Right ventricle myocardium superior (tissue), 1 donor: ENCODE measurements at places on chromosomes 13 and 19.

GRCh38 chr13:52842441-52842840 lies 6.0 kb downstream of the PCDH8 start:
- no peak for DNase-seq

GRCh38 chr13:59112221-59112718 lies 1051.5 kb downstream of the DIAPH3 start:
- no peak for DNase-seq

- no peak for DNase-seq
Observed at GRCh38 chr19:40805258-40805868, 6.4 kb downstream of the EGLN2 start.

- no peak for DNase-seq
Observed at GRCh38 chr13:110592665-110593064, 22.7 kb upstream of the NAXD start.

GRCh38 chr19:41422456-41422855 lies 4.7 kb downstream of the B3GNT8 start:
- no peak for DNase-seq

GRCh38 chr19:35491836-35492360 lies 1.6 kb upstream of the KRTDAP start:
- DNase-seq: no peak

DNA sequence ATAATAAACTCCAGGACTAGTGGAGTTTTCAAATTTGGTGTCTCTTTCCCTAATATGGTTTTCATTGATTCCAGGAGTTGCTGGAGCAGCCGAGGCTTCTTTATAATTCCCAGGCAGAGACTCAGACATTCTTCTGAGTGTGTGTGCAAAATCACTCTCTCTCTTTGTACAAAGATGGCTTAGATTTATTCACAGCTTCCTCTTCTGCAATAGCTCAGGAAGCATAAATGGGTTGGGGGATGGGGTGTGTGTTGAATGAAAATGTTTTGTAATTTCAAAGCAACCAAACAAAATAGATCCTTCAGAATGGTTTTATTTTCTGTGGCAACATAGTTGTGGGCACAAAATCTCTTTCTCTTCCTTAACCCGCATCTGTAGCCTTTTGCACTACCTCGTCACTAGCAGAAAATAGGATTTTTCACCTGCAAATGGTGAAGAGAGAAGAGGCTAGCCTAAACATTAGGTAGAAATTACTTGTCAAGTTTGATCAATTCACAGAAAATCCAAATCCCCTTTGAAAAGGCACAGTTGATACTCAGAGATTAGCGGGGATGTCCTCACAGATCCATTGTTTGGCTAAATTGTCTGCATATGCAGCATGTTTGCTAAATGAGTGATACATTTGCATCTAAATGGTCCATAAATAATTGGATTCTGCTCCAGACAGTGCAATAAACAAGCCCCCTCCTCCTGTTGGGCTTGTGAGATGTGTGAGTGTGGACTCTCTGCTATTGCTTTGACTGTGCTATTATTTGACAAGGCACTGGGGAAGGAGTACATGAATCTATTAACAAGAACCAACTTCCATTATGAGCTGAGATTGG lies 66.7 kb downstream of the CBY2 start:
- DNase-seq: no peak

- DNase-seq: no peak
Observed at GRCh38 chr19:12628040-12629022, 17.6 kb downstream of the ZNF791 start.

- no peak for DNase-seq
Observed at GRCh38 chr13:74443631-74444030, 309.4 kb upstream of the KLF12 start.

- DNase-seq: no peak
Observed at GRCh38 chr13:32267836-32268439, 47.2 kb downstream of the ZAR1L start.

DNA sequence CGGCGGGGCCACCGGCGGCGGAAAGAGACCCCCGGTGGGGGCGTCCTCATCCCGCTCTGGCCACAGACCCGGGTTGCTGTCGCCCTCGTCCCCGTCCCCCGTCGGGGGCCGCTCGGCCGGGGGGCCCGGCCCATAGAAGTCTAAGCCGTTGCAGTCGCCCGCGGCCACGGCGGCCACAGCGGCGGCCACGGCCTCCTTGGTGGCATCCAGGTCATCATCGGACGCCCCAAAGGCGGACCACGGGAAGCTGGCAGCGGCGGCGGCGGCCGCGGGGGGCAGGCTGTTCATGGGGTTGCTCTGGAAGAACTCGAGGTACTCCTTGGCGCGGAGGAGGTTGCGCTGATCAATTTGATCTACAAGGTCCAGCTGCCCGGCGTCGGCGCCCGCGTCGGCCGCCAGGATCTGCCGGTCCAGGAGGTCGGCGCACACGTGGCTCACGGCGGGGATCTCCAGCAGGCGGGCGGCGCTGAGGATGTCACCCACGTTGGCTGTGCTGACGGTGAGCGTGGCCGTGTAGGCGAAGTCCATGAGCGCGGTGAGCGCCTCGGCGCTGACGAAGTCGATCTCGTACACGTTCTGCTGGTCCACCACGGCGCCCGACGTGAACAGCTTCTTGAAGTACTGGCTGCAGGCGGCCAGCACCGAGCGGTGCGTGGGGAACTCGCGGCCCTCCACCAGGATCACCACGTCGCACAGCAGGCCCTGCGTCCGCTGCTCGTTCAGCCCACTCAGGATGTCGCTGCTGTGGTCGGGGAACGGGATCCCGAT lies 12.1 kb downstream of the ZBTB7A start:
- no peak for DNase-seq

GRCh38 chr19:1673645-1674292 lies 21.4 kb upstream of the TCF3 start:
- no peak for DNase-seq

- no peak for DNase-seq
Observed at GRCh38 chr13:51959773-51960172, 51.5 kb downstream of the ATP7B start.

DNA sequence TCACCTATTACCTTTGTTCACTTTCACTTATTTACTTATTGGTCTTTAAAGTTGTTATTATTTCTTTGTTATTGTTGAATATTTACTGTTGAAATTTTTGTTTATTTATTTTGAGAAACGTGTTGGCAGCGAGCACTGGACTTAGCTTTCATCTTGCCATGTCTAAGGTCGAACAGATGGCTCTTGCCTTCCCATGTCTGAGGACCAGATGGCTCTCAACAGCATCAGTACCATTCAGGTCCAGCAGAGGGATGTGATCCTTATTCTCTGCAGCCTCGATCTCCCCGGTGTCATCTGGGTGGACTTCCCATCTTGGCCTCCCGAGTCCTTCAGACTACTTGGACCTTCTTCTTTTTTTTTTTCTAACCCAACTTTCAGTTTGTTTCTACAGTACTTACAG lies 1437.6 kb downstream of the UQCRFS1 start:
- DNase-seq: no peak

GRCh38 chr19:535017-535835 lies 3.7 kb downstream of the CDC34 start:
- DNase-seq: no peak

- no peak for DNase-seq
Observed at GRCh38 chr13:27375686-27376326, 48.6 kb upstream of the GTF3A start.

DNA sequence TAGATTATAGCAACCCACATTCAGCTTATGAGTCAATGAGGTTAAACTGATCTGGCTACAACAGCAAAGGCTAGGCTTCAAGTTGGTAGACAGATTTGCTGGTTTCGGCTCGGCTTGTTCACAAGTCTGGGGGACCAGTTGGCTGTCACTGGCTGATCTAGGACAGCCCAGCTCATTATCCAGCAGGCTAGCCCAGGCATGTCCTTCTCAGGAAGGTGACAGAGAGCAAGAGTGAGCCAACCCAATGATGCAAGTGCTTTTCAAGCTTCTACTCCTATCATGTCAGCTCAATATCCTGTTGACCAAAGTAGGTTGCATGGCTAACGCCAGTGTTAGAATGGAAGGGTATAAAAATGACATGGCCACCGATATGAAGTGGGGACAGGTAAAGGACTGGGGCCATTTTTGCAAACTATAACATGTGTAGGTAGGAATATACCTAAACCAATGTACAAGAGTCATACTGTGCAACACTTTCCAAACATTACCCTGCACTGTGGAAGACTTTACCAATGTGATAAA lies 220.9 kb upstream of the SOX21 start:
- no peak for DNase-seq

GRCh38 chr13:110416131-110417025 lies 109.3 kb downstream of the COL4A2 start:
- DNase-seq: no peak

GRCh38 chr19:15317392-15318071 lies 14.8 kb downstream of the BRD4 start:
- no peak for DNase-seq

DNA sequence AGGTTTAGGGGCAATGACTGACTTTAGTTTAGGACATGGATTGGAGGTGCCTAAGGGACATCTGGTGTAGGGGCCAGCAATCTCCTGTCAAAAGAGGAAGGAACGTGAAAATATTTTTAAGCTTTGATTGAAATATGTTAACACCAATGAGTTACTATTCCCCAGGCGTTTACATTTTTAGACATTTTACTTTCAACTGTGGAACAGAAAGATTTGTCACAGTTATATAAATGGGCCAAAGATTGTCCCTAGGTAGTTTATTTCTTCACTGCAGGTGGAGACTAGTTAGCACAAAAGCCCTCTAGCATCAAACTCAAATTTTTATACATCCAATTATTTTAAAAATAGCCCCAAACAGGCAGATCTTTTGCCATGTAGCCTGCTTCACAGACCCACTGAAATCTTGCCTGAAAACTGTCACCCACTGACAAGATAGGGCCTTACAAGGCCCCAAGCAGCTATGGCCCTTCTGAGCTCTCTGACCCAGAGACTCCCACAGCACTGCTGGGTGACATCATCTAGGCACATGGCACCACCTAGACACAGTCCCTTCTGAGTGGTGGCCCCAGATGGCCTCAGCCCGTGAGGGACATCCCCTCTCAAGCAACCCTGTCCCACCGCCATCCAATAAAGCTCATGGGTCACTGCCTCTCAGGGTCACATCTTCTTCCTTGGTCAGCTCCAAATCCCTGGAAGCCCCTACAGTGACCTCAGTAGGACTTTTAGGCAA lies 64.8 kb upstream of the DOCK9 start:
- DNase-seq: no peak

GRCh38 chr19:35671818-35672217 lies 5.5 kb downstream of the UPK1A start:
- no peak for DNase-seq

DNA sequence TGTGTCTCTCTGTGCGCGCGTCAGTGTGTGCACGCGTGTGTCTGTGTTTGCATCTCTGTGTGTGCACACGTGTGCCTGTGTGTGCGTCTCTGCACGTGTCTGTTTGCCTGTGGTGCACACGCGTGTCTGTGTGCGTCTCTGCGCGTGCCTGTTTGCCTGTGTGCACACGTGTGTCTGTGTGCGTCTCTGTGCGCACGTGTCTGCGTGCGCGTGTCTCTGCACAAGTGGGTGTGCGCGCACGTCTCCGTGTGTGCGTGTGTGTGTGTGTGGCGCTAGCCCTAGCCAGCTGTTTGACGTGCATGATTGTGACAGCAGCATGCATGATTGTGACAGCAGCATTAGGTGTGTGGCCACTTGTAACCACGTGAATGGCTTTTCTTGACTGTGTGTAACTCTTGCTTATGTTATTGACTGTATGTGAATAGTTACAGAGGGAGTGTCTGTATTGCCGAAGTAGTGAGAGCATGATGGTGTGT lies 31.1 kb downstream of the ZNF146 start:
- no peak for DNase-seq

DNA sequence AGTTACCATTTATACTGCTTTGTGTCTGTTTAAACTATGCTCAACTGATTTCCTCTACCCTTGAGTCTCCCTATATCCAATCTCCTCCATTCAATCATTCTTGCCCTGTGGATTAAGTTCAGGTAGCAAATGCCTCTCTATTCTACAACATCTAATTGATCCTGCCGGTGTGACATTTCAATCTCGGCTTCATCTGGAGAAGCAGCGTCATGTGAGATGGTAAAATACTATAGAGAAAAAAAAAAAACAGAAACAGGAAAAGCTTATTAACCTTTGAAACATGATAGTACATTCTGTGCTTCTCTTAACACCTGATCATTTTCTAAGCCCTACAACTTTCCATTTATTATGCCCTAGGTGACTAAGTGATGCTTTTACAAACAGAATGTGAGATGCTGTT lies 89.4 kb downstream of the KCTD12 start:
- DNase-seq: no peak

DNA sequence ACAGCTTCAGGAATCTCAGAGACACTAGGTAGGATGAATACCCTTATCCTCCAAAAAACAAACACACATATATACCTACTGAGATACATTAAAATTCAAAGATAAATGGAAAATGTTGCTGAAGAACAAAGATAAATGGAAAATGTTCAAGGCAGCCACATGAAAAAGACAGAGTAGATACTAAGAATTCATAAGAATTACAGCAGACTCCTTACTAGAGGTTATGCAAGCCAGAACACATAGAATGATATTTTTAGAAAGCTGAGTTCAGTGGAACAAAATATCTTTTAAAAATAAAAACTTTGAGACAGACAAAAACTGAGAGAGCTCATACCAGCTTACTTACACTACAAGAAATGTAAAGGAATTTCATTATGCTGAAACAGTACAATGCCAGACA lies 35.6 kb downstream of the UCHL3 start:
- DNase-seq: no peak

GRCh38 chr19:12938779-12939601 lies 581 bp downstream of the CALR start:
- DNase-seq: no peak
